ENCODE measurements at places on chromosomes 2 and 18.

DNA sequence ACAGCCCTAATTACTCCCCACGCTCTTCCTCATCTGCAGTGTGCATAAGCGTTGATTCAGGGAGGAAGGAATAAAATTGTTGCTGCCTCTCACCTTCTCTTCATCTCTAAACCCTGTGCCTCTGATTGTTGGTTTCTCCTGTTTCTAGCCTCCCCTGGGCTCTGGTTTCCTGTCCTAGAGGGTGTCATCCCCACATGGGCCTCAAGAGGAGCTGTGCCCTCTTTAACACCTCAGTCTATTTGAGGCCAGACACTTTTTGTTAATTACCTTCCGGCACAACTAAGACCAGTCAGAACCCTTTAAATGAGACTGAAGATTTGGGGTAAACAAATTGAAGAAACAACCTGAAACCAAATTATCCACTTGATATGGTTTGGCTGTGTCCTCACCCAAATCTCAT is 9.7 kb downstream of the CTAGE1 start:
- no peak for DNase-seq

DNA sequence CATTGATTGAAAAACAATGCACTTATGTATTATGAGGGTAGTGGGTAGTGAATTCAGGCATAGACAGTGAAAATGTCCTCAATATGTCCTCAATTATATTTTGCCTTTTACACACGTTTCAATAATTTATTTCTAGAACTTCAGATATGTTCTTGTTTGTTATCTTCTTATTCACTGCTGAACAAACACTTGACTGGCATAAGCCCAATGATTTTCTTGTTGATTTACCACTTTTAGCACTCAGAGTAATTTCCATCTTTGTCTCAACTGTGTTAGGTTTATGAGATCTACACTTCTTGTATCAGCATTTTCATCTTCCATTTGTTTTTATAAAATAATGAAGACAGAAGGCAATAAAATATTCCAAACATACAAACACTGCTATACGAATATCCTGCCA is 61.8 kb upstream of the DCC start:
- no peak for DNase-seq

DNA sequence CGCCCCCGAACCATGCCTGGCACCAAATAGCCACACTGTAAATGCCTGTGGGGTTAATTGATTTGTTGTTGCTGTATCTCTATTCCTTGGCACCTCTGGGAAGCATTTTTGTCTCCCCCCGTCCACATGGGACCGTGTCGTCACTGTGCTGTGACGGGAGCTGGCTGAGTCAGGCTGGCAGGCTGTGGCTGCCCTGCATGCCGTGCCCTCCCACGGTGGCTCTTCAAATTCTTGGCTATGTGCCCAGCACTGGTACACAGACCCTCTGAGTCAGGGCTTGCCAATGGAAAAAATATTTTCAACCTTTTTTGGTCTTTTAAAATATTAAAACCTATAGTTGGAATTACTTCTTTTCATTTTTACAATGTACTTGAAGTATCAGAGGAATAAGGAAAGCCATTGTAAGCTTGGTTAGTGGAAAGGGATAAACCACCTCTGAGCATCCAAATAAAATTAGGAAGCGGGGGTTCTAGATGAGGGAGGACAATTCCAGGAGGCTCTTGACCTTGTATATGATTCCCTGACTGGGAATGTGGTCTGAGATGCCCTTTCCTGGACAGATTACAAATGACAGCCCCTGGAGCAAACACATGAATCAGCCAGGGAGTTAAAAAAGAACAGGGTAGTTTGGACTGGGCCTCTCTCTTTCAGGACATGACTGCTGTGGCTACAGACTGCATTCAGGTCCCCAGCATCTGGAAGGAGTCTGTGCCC is 59.4 kb downstream of the DGKD start:
- no peak for DNase-seq

DNA sequence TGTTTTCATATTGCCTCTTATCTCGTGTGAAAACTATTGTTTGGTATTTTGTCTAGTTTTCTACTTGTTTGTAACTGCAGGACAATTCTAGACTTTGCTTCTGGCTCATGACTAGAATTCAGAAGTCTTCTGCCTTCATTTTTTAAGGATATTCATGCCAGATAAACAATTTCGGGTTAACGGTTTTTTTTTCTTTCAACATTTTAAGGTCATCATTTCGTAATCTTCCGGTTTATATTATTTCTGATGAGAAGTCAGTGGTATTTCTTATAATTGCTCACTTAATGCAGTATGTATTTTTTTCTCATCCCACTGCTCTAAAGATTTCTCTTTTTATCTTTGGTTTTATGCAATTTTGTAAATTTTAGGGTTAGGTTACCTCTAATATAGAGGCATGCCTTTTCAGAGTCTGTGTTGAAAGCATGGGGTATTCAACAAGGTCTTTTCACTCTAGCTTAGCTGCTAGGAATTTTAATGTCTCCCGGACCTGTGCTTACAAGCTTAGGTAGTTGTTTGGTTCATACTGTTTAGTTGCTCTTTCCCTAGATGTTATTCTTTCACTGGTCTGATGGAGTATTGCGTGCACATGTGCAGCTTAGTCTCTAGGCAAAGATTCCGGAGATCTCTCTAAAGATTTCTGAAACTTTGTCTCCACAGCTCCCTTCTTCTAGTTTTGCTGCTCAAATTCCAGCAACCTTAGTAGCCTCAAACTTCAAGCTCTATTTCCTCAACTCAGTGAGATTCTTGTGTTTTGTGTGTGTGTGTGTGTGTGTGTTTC is 198.1 kb downstream of the MCFD2 start:
- DNase-seq, result no peak

GRCh38 chr18:11412811-11413210 is 196.6 kb upstream of the SLC35G4 start:
- DNase-seq, result no peak

DNA sequence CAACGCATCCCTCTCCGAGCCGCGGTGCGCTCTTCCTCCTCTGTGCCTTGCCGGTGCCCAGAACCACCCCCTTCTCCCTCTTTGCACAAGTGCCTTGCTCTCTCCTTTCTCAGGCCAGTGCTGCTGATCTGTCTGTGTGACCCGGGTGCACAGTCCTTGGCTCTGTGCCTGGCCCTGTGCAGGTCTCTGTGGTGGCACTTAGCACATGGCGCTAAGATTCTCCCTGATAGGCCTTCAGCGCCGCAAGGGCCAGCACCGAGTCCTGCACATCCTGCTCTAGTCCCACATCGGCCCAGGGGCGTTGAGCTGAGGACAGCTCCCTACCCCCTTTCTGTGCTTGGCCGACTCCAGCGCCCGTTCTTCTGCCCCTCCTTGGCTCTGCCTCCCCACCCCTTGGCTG is 136.1 kb downstream of the NEDD4L start:
- DNase-seq, result no peak

- no peak for DNase-seq
Observed at GRCh38 chr2:30040147-30040546, 106.7 kb upstream of the YPEL5 start.

GRCh38 chr2:137156221-137156844 is 391.0 kb downstream of the THSD7B start:
- DNase-seq, result no peak

DNA sequence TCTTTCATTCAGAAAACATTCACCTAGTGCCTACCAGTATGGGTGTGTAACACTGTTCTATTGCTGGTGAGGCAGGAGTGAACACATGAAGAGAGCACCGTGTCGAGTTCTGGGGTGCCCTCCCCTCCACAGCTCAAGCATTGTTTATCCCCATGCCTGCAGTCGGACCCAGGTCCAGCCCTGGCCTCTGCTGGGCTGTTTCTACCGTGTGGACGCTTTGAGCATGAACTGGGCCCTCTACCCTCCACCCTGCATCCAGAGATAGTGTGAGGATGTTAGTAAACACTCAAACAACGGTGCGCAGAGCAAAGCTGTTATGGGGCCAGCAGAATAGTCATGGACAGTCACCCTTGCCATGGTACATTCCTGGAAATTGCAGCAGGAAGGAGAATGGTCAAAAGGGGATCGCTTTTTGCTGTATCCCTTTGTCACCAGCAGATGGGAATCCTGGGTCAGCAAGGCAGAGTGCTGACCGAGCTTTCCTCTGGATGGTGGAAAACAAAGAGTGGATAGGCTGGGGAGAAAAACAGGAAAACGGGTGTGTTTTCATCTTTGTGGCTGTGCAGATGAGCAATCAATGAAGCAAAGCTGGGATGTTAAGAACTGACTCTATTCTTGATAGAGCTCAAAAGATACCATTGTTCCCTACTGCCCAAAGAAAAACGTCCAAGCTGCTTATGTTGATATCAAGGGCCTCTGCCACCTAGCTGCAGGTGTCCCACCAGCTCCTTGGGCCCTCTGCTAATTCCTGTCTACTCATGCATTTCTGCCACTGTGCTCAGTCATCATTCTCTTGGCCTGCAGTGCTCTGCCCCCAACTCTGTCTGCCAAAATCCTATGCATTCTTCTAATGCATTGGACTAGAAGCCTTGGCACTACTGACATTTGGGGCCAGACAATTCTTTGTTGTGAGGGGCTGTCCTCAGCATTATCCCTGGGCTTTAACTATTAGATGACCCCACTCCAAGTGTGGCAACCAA is 38.7 kb downstream of the REEP1 start:
- no peak for DNase-seq

- no peak for DNase-seq
Observed at GRCh38 chr2:139403948-139404347, 623.8 kb upstream of the NXPH2 start.

- DNase-seq, result no peak
Observed at GRCh38 chr18:4581966-4582365, 126.9 kb upstream of the DLGAP1 start.

DNA sequence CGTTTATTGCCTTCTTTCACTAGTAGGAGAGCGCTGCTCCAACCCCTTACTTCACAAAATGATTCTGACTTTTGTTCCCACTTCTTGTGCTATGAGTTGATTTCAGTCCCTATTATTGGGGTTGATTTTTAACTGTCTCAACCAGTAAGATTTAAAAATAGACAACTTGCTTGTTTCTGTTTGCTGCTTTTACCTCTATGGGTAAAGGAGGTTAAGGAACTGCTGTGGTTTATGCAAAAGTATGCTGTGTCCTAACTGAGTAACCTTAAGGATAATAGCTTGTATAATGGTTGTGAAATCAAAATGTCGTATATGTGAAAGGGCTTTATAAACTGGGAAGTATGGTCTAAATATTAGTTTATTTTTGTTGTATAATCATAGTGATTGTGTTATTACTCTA is 22.6 kb downstream of the ALMS1 start:
- no peak for DNase-seq

- no peak for DNase-seq
Observed at GRCh38 chr2:170827841-170828532, 11.3 kb downstream of the GAD1 start.

- no peak for DNase-seq
Observed at GRCh38 chr18:62277045-62277444, 48.1 kb upstream of the TNFRSF11A start.

GRCh38 chr2:104606056-104606455 is 247.9 kb upstream of the POU3F3 start:
- no peak for DNase-seq

GRCh38 chr2:196333397-196333796 is 162.0 kb upstream of the STK17B start:
- DNase-seq, result no peak

DNA sequence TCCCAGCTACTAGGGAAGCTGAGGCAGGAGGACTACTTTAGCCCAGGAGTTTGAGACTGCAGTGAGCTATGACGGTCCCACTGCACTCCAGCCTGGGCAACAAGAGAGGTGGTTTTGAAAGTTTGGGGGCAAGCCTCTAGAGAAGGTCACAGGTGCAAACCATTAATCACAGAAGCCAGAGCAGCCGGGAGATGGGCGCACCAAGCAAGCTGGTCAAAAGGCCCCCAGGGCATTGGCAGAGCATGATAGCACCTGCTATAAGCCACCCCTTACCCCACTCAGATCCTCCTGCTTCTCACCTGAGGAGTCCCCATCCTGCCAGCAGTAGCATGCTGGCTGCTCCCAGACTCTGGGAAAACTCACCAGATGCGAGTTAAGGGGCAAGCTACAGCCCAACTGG is 116.1 kb upstream of the RAB12 start:
- no peak for DNase-seq

GRCh38 chr2:19864381-19864780 is 37.4 kb downstream of the TTC32 start:
- no peak for DNase-seq

DNA sequence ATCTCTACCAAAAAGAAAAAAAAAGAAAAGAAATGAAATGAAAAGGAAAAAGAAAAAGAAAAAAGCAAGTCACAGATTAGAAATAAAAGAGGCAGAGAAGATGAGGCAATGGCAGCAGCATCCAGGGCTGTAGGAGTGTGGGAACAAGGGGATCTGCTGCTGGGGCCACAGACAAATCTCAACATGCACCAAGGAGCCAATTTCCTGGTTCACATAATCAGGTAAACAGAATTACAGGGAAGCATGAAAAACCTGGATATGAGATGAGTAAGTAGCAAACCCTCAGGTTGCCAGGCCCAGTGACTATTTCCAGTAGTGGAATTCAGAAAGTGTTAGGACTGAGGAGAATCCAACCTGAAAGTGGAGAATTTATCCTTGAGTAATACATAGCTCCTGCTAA is 77.4 kb upstream of the ARHGAP28 start:
- no peak for DNase-seq

DNA sequence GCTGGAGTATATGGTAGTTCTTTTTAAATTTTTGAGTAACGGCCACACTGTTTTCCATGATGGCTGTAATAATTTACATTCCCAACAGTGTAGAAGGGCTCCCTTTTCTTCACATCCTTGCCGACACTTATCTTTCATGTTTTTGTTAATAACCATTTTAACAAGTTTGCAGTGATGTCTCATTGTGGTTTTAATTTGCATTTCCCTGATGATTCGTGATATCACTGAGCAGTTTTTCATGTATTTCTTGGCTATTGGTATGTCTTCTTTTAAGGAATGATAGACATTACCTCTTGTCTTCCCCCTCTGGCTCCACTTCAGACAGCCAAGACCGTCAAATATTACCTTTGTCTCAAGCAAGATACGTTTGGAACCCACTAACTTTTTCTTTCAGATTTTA is 371.1 kb upstream of the NRP2 start:
- no peak for DNase-seq

DNA sequence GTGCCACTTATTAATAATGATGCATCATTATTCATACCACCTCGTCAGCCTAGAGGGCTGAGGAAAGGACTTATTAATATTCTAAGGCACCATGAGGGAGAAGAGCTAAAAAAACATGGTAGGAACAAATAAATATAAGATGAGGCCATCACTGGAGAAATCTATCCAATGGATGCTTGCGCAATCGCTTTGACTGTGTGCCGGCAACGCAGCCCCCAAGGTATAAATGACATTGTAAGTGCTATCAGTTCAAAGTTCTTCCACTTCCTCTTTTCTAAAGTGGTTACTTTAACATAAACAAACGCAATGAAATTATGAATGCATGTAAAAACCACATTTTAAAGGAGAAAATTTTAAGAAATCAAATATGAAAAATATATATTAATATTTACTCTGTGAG is 164.6 kb downstream of the EIPR1 start:
- DNase-seq, result no peak

Data from trophoblast cell (in vitro differentiated cells and primary cell).